Naive thymus-derived CD4-positive, alpha-beta T cell (primary cell): ENCODE measurements at places on chromosomes 16 and 17. TPM values are rescaled to one million over a fixed set of nuclear protein-coding genes. Genes with fewer than 3 reads are reported as not detected.

Gene TBC1D3E
- polyA plus RNA-seq = not detected

Gene PRSS22
- polyA plus RNA-seq = not detected

Gene BAIAP3
- 1.3 TPM for polyA plus RNA-seq

Gene PDILT
- polyA plus RNA-seq = not detected

Gene ETV4
- polyA plus RNA-seq = not detected

Gene TLCD1
- not detected for polyA plus RNA-seq

Gene CD300E
- polyA plus RNA-seq = not detected

Gene MAP2K6
- polyA plus RNA-seq = 21.3 TPM

Gene CHD9NB
- not detected for polyA plus RNA-seq

DNA sequence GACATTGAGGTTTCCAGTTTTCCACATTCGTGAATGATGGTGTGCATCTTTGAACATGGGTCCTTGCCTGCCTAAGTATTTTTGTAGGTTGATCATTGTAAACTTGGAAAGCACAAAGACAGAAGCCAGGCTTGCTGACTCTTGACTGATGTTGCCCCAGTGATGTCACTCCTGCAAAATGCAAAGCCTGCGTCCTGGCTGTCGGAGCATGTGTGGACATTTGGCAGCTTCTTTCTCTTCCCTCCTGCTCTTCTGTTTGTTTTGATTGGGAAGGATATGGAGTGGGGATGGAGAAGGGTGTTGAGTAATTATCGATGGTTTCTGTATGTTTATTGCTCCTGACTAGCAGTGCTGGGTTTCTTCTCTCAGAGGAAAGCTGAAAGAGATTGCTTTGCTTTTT is 3.2 kb downstream of the NDE1 start:
- DNase-seq = no peak

DNA sequence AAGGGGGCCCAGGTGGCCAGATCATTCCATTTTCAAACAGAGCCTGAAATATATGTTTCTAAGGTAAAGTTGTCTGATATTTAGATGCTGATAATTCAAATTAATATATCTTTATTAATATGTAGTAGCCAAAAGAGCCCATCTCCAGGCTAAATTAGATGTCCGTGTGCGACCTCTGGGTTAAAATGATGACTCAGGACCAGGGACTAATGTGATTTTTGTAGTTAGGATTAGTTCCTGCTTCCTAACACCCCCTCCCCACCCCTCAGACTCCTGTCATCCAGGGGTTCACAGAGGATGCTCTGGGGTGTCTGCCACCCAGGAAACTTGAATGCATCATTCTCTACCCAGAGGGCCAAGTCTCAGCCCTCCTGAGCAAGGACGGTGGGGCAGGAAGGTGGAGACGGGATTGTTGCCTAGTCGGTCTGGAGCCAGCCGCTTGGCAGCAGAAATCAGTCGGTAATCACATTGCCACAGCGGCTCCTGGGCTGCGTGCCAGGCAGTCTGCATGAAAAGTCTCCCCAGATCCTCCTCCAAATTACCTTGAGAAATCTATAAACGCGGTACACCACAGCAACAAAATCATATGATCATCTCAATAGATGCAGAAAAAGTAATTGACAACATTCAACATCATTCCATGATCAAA is 29.8 kb downstream of the CNGB1 start:
- DNase-seq = no peak

- DNase-seq = no peak
Measured at GRCh38 chr17:1462164-1463112, 6.4 kb upstream of the CRK start.

DNA sequence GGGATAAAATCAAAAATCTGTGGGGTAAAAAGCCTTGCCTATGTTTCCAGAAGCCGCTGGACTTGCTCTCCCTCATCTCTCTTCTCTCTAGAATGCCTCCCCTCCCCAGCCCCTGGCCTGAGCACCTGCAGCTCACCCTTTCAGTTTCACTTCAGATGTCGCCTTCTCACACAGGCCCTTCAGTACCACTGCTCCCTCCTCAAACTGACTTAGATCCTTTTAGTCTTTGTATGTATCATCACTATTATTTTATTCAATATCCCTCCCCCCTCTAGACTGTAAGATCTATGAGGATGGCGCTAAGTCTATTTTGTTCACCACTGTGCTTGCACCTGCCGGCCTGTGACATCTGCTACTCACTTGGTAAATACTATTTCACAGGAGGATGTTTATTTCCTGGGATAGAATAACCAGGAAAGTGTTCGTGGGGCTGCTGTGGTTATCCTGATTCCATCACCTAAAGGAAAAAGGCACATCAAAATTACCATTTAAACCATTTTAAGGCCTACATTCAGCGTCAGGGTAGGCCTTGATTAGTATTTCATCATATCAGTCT is 122.3 kb downstream of the MRTFB start:
- DNase-seq = peak; percentile 46

DNA sequence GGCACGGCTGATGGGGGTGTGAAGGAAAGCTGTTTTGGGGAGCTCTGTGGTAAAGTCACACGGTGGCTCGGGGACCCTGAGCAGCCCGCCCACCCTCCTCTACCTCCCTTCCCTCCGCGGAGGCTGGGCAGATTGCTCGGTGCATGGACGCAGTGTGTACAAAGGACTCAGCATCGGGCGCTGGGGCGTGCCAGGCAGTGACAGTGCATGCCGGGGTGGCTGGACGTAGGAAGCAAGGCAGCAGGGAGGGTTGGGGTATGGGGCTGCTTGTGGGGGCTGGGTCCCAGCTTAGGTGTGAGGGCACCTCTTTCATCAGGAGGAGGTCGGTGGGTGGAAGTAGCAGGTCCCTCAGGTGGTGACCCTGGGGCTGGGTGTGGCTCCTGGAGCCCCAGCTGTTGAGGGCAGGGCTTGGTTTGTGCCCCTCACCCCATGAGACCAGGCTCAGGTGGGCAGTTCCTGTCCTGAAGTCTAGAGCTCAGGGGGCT is 159.9 kb upstream of the GSE1 start:
- DNase-seq = no peak

DNA sequence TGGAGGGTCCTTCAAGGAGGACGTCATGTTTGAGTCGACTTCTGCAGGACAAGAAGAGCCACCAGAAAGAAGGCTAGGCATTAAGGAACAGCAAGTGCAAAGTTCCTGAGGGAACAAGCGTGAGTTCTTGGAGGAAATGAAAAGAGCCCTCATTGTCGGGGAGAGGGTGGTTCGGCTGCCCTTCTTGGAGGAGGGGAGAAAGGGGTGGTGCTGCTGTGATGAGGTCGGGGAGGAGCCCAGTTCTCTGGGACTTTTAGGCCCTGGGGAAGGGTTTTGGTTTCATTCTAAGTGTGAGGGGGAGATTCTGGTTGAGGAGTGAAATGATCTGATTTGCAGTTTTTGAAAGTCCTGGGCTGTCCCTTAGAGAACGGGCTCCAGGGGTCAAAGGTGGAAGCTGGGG is 4.1 kb downstream of the BICDL2 start:
- DNase-seq = no peak

DNA sequence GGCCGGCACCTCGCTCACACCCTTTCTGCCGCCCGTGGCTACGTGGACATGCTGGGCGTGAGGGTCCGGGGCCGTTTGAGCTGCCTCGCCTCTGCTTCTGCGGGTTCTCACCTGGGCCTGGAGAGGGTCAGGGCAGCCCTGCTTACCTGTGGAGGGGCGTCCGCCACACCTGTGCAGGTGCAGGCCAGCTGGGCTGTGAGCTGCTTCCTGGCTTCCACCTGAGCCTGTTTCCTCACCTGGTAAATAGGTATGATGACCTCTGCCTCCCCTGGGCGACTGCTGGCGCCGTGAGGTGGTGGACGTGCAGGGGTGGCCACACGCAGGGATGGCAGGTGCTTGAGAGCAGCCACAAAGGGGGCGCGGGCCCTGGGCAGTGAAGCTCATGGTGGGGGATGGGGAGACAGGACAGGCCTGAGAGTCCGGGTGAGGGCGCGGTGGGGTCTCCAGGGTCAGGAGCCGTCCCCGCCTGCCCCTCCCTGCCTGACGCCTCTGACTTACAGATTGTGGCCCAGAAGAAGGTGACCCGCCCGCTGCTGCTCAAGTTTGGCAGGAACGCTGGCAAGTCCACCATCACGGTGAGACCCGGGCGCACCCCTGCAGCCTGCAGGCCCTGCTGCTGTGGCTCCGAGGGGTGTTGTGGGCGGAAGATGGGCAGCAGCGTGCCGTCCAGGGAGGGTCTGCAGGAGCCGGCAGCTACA is 7.8 kb downstream of the CPNE7 start:
- DNase-seq = no peak

- DNase-seq = no peak
Measured at GRCh38 chr16:18839555-18839954, 38.2 kb upstream of the ARL6IP1 start.

DNA sequence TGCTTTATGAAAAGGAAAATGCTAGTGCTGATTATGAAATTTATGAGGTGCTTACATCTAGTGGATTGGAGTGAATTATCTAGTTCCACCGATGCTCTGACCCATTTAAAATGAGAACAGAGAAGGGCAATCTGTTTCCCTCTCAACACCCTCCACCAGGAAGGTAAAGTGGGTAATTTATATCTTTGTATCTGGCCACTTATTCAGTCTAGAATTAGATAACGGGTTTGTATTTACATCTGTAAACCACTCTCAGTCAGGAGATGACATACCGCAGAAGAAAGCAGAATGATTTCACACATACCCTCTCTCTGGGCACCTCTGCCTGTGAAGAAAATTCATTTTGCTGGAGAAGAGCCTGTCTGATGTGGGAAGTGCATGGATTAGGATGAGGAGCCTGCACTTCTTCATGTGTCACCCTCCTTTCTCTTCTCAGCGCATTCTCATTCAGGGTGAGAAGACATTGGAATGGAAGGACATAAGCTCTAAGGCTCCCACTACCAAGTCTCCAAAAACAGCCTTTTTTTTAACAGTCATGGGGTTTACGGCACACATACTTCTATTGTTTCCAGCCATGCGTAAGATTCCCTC is 646.7 kb upstream of the SALL1 start:
- DNase-seq = no peak

DNA sequence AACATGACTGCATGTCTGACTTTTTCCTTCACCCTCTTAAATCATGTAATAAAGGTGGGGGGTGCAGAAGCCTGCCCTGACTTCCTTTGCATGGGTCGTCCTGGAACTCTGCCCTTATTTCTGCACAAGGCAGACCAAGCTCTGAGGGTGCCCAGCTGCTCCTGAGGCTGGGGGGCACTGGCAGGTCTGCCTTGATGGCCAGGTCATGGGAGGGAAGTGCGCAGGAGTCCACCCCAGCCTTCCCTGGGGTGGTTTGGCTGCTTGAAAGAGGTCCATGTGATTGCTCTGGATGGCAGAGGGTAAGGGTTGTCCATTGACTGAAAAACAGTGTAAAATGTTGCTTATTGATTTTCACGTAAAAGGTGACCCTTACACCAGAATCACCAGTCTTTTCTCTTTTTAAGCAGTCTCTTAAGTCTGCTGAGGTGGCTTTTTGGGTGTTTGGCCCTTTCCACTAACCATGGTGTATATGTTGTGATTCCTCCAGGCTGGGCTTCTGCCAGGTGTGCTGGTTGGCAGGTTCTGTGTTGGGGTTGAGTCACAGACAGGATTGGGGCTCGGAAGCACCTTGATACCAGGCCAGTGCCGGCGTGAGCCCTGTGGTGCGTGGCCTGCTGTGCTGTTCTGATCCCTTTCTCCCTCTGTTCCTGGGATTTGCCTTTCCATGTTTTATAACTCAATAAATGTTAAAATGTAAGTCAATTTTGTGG is 19.4 kb downstream of the DHX38 start:
- DNase-seq = no peak

- peak; percentile 33 for DNase-seq
Measured at GRCh38 chr16:46607529-46607928, 13.7 kb downstream of the SHCBP1 start.

- no peak for DNase-seq
Measured at GRCh38 chr16:20704281-20704680, 6.8 kb upstream of the ACSM1 start.

- DNase-seq = no peak
Measured at GRCh38 chr16:21283521-21284289, 5.6 kb upstream of the CRYM start.

DNA sequence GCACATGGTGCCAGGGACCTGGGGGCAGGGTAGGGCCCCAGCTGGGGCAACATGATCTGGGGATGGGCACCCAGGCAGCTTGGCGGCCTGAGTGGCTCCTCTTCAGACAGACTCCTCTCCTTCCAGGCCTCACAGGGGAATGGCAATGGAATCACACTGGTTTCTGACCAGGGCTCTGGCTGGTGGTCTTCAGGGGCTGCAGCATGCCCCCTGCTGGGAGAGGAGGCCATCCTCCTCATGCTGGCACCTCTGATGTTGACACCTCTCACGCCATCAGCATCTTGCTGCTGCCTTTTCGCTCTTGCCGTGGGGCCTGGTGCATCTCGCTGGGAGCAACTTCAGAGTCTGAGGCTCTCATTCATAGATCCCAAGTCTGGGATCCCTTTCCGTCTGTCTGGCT is 11.2 kb upstream of the GFOD2 start:
- DNase-seq = no peak

DNA sequence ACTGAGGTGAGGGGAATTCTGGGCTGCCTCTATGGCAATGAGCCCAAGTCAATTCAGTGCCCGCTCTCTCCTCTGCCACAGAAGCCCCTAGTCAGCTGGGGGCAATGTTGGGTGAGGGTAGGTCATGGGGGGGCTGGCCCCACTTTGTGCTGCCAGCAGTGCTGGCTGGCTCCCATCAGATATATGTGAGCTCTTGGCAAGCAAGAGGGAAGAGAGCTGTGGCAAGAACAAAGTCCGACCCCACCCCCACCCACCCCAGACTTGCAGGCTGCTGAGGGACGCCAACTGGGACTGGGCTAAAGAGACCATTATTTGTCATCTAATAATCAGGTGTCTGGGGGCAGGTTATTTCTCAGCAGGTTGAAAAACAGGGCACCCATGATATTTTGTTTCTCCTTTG is 89.4 kb downstream of the YPEL2 start:
- no peak for DNase-seq

GRCh38 chr16:5875416-5875815 is 777.8 kb upstream of the EEF2KMT start:
- no peak for DNase-seq

GRCh38 chr16:7997966-7998365 is 592.3 kb downstream of the TMEM114 start:
- no peak for DNase-seq

GRCh38 chr16:87132361-87133014 is 184.7 kb downstream of the C16orf95 start:
- no peak for DNase-seq

DNA sequence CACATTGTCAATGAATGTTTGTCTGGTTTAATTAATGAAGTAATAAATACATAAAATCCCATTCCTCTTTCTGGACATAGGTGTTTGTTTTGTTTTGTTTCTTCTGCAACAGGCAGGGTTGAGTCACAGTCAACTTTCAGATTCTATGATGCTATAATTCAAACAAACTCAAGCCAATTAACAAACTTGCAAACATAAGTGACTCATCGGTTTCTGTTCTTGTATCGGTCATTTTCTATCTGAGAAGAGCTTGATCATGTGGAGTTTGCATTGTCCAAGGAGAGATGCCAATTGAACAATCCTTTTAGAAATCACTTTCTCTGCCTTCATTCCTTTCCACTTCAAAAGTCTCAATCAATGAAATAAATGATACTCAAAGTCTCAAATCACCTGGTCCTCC is 294.2 kb upstream of the C16orf82 start:
- DNase-seq = no peak
